ENCODE measurements at places on chromosomes 5 and 9.

DNA sequence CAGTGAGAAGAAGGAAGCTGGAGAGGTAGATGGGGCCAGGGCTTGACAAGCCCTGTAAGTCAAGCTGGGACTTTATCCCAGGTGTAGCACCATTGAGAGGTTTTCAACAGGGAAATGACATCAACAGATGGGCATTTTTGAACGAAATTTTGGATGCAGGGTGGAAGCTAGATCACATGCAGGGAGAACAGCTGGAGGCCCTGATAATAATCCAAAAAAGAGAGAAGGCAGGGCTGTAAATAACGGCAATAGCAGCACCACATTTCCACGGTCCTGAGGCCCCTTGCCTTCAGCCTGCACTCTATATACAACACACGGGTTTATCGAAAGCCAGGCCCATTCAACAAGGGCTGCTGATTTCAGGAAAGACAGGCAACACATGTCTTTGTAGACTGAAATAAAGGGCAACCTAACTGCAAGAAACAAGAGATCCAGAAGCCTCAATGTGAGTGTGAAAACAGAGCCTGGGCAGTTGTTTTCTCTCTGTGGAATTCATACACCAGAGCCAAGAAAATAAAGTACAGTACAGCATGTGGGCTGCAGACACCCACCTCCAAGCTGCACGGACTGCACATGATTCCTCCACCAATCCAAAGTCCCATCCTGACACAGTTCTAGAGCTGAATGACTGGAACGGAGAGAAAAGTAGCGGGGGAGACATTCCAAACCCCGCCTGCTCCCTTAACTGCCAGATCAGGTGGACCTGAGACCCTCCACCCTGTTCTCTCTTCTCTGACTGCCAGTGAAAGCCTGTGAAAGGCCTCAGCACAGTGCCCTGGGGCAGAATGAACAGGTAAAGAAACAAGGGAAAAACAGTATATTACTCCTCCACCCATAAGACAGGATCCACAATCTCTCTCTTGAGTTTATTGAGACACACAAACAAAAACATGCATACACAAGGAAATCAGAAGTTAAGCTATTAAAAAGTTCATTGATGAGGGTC lies 36.3 kb downstream of the KLHL3 start:
- no peak for DNase-seq

- DNase-seq = no peak
Observed at GRCh38 chr5:132816554-132816953, 3.5 kb downstream of the SOWAHA start.

DNA sequence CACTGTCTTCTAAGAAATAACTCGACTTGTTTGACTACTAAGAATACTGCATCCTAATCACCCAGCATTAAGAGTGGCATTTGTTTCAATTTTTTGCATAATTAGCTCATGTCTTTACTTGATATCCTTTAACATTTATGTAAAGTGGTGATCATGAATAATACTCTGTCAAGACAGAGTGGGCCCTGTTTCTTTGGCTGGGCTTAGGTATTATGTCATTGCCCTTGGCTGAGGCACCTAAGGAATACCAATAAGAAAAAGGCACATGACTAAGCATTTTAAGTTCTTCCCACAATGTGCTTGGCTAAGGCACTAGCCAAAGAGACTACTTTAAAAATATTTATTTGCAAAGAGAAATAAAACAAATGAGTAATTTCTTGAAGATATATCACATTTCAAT lies 308.1 kb downstream of the CTNND2 start:
- DNase-seq = no peak

GRCh38 chr5:159414021-159414420 lies 83.7 kb upstream of the IL12B start:
- DNase-seq = no peak

DNA sequence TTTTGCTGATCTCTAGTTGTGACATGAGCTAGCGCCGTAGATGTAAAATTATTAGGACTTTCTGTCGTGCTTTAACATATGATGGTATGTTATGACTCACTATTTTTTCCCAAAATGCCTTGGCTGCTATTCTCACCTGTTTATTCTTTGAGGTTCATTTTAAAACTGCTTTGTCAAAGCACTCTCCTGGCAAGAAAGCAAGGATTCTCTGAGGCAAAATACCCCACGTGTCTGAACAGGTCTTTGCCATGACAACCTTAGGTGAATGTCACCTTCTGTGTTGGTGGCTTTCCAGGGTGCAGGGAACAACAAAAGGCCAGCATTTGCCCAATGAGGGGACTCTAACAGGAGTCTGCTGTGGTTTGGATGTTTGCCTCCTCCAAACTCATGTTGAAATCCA lies 30.6 kb upstream of the COL5A1 start:
- DNase-seq = no peak

- DNase-seq = no peak
Observed at GRCh38 chr9:115416299-115416698, 298.3 kb upstream of the TNC start.

GRCh38 chr9:18941060-18941740 lies 91.8 kb downstream of the SAXO1 start:
- no peak for DNase-seq

GRCh38 chr5:158483281-158483860 lies 616.3 kb downstream of the EBF1 start:
- DNase-seq = no peak

GRCh38 chr9:81906671-81907070 lies 21.6 kb upstream of the SPATA31D4 start:
- no peak for DNase-seq

GRCh38 chr5:11010429-11011210 lies 249.6 kb upstream of the DAP start:
- DNase-seq = no peak

- no peak for DNase-seq
Observed at GRCh38 chr9:134553996-134554372, 87.6 kb upstream of the COL5A1 start.

GRCh38 chr9:16197578-16198370 lies 644.9 kb downstream of the CCDC171 start:
- DNase-seq = no peak

DNA sequence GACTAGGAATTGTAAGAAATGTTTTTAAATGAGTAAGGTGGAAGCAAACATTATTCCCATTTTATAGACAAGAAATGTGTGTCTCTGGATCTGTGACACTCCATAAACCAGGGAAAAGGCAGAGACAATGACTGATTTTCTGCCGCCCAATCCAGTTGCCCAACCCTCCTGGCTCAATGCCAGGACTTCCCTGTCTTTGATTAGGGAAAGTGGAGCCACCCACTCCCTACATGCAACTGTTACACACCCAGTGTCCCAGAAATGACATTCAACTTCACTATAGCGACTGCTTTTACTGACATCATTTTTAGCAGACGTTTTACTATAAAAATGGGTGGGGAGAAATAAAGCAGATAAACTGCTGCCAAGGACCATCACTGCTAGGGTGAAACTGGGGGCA lies 79.7 kb downstream of the THBS4 start:
- DNase-seq = no peak

GRCh38 chr9:113446323-113446740 lies 17.2 kb upstream of the RGS3 start:
- no peak for DNase-seq

GRCh38 chr5:95959888-95960666 lies 1.6 kb downstream of the ELL2 start:
- no peak for DNase-seq

GRCh38 chr5:149421834-149422233 lies 42.7 kb upstream of the IL17B start:
- DNase-seq = no peak

DNA sequence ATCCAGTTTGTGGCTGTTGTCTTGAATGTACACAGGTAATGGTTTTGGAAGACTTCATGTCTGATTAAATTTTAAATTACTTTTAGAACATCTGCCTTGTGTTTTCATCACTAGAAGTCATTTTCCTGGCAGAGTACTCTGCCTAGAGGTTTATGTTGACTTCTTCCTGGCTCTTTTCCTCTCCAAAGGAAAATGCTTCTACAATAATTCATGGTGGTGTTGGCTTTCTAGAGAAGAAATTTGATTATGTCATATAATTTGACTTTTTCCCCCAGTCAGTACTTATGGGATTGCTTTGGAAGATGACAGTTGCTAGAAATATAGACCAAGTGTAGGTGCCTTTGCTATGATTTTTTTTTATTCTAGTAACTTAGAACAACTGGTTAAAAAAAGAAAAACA lies 46.8 kb downstream of the F2RL2 start:
- DNase-seq = no peak

DNA sequence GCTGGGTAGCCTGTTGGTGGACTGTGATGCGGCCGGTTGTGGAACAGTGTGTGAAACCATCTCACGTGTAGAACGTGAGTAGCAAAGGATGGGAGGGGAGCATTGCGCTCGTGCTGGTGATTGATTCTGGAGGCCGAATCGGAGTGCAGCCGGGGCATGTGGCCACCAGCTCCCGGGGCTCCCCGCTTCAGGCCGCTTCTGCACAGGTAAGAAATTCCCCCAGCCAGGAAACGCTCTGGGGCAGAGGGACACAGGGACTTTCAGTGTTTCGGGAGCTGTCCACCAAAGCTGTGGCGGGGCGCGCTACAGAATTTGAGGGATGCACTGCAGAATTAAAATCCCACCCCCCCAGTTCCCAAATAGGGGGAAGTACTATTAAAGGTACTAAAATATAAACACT lies 41.9 kb downstream of the LAMC3 start:
- no peak for DNase-seq

- DNase-seq = no peak
Observed at GRCh38 chr5:145470396-145470979, 364.7 kb downstream of the PRELID2 start.

- DNase-seq = no peak
Observed at GRCh38 chr9:7906783-7907550, 107.4 kb upstream of the DMAC1 start.

- no peak for DNase-seq
Observed at GRCh38 chr9:112838342-112838741, 52.3 kb downstream of the SLC46A2 start.

- no peak for DNase-seq
Observed at GRCh38 chr5:39775086-39775796, 350.5 kb upstream of the DAB2 start.

- DNase-seq = no peak
Observed at GRCh38 chr9:108836781-108837180, 19.0 kb downstream of the ACTL7B start.

DNA sequence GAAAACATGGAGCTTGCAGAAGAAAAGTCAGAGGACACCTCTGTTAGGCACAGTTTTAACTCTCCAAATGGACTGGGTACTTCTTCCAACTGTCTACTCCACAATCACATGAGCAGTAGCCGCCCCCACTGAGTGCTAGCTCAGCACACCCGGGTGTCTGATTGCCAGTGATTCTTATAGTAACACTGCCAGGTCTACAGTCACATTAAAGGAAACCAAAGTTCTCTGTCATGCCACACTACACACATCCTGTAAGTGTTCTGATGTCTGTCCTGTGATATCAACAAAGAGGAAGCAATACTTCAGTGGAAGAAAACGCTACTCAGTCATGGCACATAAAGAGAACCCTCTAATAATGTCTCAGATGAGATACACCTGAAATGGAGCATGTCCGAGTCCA lies at the start of gene HAVCR2:
TSS of gene HAVCR2 (minus strand) at position 69 of the 400 bp plus-strand sequence. CDS start at position 8, 61 bp downstream.
- DNase-seq = peak; percentile 13

DNA sequence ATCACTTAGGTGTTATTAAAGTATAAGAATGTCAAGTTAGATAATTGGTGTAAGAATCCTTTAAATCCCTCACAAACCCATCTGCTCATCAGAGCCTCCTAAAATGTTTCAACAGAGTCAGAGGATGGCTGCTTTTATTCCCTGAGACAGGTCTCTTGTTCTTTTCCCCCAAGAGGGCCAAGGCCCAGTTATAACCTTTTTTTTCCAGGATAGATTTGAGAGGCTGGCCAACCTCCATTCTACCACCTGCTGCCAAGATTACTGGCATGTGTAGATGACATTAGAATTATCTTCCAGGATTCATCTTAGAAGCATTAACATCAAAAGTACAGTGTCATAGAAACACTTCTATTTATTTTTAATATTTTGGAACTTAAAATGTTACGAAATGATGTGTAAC lies 305.1 kb downstream of the TRPM3 start:
- DNase-seq = no peak

GRCh38 chr5:44294516-44294915 lies 94.7 kb downstream of the FGF10 start:
- DNase-seq = no peak

GRCh38 chr9:84756171-84756570 lies 86.6 kb downstream of the NTRK2 start:
- no peak for DNase-seq

GRCh38 chr9:106283769-106284168 lies 579.2 kb upstream of the ZNF462 start:
- no peak for DNase-seq

- no peak for DNase-seq
Observed at GRCh38 chr5:109177227-109177626, 232.5 kb downstream of the PJA2 start.

DNA sequence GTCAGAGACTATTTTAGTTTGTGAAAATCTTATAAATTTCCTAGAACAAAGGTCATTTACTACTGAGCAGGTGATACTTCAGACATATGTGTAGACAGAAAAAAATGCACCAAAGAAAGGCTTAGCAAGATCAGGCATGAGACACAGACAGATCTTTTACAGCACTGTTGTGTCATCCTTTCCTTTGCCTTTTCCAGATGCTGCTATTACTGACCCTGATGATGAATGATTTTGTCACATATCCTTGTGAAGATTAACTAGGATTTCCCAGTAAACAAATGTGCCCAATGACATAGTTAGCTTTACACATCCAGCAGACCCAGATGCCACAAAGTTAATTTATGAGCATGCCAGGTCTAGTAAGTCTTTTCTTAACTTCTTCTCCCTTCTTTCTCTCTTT lies 68.2 kb downstream of the DMRTA1 start:
- no peak for DNase-seq

DNA sequence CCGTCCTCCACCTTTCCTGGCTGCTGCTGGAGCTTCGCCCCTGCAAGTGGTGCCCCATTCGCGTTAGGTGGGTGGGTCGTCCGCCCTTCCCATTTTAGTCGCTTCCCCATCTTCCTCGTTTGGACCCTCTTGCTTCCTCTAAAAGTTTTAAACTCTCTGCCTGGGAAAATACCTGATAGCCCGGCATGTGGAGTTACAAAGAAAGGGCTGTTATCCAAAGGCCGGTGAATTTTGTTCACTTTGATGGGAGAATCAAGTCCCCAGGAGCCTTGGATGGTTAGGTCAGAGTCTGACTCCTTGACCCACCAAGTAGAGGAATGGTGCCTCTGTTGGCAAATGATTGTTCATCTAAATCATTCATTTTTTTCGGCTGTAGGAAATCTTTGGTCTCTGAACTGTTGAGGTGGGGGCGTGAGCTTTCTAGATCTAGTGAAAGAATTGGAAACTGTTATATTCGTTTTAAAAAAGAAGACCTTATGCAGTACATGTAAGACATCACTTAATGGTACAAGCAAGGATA lies 29.5 kb upstream of the APC start:
- no peak for DNase-seq
